Cortex of kidney (tissue), 1 donor: ENCODE measurements at places on chromosomes 1 and 21.

- no peak for DNase-seq
These were observed 16.6 kb downstream of the CRNN start for GRCh38 chr1:152397474-152397873.

GRCh38 chr1:16109571-16109970, 36.1 kb upstream of the FAM131C start:
- no peak for DNase-seq

- DNase-seq = no peak
These were observed 30.2 kb downstream of the ZZZ3 start for GRCh38 chr1:77652268-77652667.

DNA sequence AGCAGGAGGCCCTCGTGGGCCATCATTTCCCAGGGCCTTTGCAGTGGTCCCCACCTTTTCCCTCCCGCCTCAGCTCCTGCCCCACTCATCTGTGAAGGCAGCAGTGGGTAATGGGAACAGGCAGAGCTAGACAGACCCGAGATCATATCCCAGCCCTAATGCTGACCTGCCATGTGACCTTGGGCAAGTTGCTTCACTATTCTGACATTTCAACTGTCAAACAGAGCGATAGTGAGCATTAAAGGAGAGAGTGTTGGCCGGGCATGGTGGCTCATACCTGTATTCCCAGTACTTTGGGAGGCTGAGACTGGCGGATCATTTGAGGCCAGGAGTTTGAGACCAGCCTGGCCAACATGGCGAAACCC, 51.7 kb downstream of the RPS6KA1 start:
- no peak for DNase-seq

- DNase-seq = no peak
These were observed 48.0 kb downstream of the TEX35 start for GRCh38 chr1:178560871-178561376.

- no peak for DNase-seq
These were observed 109.8 kb downstream of the PBX1 start for GRCh38 chr1:164668491-164669400.

DNA sequence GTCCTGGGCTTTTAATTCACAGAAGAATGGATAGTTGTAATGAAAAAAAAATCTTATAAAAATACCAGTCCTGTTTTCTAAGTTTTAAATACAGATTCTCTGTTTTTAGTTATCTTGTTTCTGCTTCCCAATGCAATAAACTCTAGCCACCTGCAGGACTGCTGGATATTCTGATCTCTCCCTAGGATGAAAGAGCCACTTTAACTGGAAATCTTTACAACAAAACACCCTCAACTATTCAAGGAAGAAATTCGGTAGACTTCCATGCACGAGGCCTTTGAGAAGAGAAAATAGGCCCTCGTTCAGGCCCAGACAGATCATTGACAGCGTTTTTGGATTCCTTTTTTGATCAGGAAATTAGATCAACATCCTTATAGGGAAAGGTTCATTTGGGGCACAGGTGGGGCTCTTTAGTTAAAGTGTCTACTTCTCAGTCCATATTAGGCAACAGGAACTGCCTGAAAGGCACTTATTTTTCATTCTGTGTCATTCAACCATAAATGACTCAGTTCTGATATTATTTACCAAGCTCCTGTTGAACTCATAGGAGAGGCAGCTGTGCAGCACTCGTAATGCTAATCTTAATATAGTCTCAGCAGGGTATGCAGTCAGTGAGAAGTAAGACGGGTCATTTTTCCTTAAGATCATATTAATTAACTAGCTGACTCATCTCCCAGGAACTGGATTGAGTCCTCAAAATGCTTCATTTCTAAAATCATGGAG, 71.1 kb upstream of the ERRFI1 start:
- DNase-seq = no peak

- no peak for DNase-seq
These were observed 481.7 kb upstream of the NR5A2 start for GRCh38 chr1:199545780-199546179.

DNA sequence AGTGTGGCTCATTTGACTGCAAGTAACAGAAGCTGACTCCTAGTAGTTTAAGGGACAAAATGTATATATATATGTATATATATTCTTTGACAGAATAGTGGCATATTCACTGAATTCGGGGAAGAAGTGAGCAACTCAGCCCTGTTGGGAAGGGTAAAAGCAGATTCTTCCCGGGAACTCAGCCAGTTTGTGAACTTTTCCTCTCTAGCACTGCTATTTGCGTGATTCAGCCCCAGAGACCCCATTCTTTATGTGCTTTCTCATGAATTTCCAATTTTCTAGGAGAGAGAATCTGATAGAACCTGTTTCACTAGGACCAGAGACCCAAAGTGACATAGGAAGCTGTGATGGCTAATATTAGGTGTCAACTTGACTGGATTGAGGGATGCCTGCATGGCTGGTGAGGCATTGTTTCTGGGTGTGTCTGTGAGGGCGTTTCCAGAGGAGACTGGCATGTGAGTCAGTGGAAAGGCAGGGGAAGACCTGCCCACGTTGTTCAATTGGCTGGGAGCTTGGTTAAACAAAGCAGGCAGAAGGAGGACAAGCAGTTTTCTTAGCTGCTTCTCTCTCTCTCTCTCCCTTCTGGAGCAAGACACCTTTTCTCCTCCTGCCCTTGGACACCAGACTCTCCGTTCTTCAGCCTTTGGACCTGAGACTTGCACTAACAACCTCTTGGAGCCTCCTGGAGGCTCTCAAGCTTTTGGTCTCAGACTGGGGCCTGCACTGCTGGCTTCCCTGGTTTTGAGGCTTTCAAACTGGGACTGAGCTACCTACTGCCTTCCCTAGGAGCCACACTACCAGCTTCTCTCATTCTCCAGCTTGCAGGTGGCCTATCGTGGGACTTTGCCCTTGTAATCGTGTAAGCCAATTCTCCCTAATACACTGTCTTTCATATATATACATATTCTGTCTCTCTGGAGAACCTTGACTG, 93.4 kb upstream of the KCNK1 start:
- no peak for DNase-seq

DNA sequence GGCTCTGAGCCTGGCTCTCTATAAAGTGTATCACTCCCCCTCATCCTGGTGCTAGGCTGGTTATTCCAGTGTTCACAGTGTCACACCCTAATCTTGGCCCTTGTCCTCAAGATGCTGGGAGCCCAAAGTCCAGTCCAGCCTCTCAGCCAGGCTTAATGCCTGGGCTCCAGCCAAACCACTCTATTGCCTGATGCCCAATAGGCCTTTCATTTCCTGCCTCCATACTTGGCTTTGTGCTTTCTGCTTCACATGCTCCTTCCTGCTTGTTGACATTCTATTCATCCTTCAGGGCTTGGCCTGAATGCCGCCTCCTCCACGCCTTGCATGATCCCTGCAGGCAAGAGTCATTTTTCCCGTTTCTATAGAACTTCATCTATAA, 1.7 kb downstream of the KLHDC8A start:
- DNase-seq = no peak

GRCh38 chr1:36783475-36783874, 250.8 kb downstream of the GRIK3 start:
- no peak for DNase-seq

GRCh38 chr21:32387151-32387550, 5.7 kb downstream of the URB1 start:
- DNase-seq = no peak

DNA sequence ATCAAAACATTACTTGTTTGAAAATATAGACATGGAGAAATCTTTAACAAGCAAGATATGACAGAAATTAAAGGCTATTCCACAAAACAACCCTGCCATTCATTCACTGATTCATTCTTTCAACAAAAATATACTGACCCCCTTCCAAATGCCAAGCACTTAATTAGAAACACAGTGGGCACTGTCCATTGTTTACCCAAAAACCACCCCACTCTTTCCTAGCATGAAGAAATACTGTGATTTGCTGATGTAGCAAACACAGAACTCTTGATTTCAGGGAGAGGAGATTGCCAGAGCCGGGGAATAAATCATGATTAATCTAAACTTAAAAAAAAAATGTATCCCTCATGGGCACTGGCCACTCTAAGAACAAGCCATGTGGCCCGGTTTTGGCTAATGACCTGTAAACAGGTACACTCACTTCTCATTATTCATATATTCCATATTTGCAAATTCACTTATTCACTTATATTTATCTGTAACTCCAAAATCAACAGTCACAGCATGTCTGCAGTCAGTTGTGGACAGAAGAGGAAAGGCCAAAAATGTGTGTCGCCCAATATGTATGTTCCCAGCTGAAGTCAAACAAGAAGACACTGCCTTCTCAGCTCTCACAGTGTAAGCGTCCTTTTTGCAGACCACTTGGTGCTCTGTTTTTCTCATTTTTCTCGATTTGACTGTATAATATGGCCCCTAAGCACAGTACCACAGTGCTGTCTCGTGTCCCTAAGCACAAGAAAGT, 133.1 kb downstream of the SMYD3 start:
- no peak for DNase-seq

- DNase-seq = no peak
These were observed 45.9 kb upstream of the DPH5 start for GRCh38 chr1:101071470-101071891.

DNA sequence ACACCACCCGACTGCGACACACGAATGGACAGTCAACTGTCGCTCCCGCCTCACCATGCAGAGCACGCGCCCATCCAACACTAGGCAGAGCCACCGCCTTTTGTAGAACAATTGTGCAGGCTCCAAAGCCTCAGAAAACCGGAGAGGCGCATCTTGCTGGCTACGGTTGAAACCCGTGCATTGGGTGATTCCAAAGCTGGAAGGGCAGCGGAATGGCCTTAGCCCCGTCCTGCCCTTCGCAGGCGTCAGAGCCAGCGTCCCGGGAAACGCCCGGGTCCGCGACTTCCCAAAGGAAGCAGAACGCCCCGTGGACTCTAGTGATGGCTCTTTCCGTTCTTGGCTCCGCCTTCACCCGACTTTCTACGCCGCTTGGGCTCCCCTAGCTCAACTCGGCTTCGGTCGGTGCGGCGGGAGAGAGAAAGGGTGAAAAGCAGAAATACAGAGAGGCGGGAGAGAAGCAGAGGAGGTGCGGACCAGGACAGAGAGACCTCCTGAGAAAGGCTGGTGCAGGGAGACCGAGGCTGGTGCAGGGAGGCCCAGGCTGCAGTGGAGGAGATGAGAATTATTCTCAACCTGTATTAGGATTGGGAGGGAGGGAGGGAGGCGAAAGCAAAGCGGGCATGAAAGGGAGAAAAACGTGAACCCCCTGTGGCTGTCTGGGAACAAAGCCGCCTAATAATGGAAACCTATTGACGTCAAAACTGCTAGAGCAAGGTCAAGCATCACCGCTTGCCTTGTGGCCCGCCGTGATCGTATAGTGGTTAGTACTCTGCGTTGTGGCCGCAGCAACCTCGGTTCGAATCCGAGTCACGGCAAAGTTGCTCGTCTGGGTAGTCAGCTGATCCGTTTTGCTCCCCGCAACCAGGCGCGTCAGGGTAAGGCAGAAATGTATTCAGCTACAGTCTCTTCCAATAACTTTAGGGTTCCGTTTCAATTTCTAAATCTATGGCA, 99.5 kb downstream of the PRKAB2 start:
- no peak for DNase-seq

GRCh38 chr1:16101623-16102022, 28.2 kb upstream of the FAM131C start:
- DNase-seq = no peak

- no peak for DNase-seq
These were observed 10.2 kb upstream of the NCMAP start for GRCh38 chr1:24545662-24546061.

GRCh38 chr21:41827951-41828883, 50.9 kb downstream of the PRDM15 start:
- no peak for DNase-seq

- no peak for DNase-seq
These were observed at the start of gene CDC42BPA for GRCh38 chr1:227318016-227318852. TSS of gene CDC42BPA (minus strand) at chr1:227318492. CDS start at chr1:227317182, 1,310 bp downstream.

DNA sequence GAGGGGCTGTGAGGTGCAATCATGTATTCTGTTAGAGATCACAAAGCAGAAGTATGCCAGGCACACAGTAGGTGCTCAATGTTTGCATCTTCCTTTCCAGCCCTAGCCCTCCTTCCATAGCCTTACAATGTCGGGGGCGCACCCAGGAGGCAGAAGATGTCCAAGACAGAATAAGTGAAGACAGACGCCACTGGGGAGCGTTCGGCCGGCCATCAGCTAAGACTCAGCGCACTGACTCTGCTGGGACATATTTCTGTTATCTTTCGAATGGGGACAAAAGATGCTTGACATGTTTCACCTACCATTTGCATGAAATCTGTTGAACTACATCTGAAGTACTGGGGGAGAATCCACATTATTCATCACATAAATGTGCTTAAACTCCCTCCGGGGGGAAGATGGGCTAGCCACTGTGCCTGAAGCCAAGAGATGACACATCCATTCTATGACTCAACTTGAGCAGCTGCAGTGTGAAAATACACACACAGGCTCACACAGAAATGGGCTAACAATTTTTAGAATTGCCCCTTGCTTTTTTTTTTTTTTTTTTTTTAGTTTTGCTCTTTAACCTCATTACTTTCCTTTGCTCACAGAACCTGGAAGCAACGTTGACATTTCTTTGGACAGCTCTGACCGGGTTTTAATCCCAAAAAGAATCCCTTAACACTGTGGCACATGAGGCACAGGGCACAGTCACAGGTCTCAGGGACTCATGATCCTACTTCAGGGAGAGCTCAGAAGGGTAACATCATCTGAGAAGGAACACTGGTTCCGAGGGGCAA, 7.9 kb downstream of the TIAM1 start:
- no peak for DNase-seq

DNA sequence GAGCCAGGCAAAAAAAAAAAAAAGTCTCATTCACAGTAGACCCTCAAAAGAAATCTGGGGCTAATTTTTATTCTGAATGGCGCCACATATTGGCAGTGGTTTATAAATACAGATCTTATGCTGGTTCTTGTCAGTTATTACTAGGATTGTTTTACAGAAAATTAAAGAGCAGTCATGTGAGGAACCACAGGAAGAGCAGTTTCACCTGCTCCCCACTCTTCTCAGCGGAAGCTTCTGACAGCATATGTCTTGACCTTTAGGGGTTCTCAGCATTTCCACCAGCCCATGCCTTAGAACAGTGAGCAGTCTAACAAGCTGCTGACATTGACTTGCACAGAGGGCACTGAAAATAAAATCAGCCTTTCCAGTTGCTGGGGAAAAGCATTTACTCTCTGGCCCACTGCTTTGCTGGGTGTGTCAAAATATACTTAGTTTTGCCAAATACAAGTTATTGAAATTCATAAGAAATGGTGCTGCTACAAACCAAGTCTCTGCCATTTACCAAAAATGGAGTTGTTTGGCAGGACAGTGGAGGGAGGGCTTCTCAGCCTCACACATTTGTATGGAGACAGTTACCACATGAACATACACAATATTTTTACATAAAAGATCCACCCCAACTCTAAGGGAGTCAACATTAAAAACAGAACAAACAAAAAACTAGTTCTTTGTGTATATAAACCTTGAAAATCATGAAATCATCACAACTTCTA, 144.2 kb downstream of the SYT2 start:
- no peak for DNase-seq

GRCh38 chr1:199982606-199983005, 44.9 kb upstream of the NR5A2 start:
- DNase-seq = no peak

GRCh38 chr21:46118316-46119143, 20.6 kb downstream of the COL6A2 start:
- no peak for DNase-seq

GRCh38 chr1:199311478-199312262, 672.8 kb downstream of the PTPRC start:
- DNase-seq = no peak
